RWPE1 (cell line): ENCODE measurements at places on chromosomes 5 and 9.

DNA sequence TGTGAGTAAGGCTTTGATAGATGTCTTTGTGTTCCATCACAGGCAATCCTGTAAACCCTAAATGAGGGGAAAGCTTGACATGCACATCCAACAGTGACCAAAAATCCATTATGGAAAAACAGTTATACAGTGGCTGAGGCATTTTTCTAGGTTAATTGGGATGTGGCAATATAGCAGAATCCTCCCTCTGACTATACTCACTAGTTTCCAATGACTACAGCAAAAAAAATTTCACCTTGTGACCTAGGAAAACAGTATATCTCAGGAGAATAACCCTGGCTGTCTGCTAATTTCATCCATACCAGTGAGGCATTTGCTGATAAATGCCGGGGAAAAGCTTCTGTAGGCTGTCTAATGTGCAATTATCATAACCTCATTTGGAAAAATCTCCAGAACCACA, 49.9 kb upstream of the SNCAIP start:
- DNase-seq = peak; percentile 28

DNA sequence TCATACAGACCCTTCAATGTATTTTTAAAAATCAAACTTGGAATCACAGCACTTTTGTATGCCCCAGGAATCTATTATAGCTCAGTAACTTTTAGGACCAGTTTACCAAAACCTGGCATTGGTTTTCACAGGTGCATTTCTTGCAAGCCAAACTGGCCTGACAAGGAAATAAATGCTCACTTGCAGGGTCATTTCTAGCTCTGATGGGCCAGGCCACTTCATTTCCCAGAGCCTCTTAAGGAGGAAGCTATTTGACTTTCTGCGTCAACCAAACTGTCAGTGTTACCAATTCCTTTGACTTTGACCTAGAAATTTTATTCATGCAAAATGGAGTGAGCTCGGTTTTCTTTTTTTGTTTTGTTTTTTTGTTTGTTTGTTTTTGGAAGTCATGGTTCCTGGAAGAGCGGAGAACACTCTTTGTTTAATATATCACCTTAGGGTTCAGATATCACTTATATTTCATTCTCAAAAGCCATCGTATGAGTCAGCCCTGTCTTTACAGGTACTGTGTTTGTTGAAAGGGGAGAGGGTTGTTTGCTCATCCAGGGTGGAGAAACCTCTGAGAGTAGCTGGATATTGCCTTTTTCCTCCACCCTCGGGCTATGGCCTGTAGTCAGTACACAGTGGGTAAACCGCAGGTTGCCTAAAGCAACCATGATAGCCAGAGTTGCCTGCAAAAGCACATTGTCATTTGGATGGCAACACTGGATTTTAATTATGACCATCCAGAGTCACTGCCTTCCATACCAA, 58.9 kb downstream of the GNA14 start:
- DNase-seq = peak; percentile 51

- DNase-seq = no peak
These were observed 525.8 kb upstream of the FTMT start for GRCh38 chr5:121325930-121326329.

- DNase-seq = no peak
These were observed 73.0 kb downstream of the KIF24 start for GRCh38 chr9:34256104-34256503.

DNA sequence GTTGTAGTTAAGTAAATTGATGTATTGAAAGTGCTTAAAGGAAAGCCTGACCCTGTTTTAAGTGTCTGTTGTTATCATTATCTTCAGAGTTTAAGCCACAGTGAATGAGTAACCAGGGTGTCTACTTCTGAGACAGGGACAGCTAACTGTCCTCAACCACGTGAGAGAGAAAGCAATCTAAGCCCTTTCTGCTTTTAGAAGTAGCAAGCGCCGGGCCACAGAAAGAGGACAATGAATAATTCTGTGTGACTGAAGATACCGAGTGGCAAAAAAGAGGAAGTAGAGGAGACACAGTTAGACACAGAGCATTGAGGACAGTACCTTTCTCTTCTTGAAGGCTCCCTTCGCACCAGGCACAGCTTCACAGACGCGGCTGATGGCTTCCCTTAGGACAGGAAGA, 86.3 kb downstream of the S1PR3 start:
- no peak for DNase-seq
